A549 treated with Mapracorat at 1 μM for 4 hours (cell line): ENCODE measurements at places on chromosomes 3 and 15. TPM values are rescaled to one million over a fixed set of nuclear protein-coding genes. Genes with fewer than 3 reads are reported as not detected.

Gene CA12
- total RNA-seq, result 156 to 188 TPM (median 179 TPM) in 5 replicates

Gene GALNT15
- 0.03 to 0.27 TPM (median 0.13 TPM) in 4 of 5 replicates, not detected in the other for total RNA-seq

Gene ZBTB47
- total RNA-seq, result 5.0 to 7.1 TPM (median 6.4 TPM) in 5 replicates

Gene ITIH3
- 0.13 TPM in 1 of 5 replicates, not detected in the others for total RNA-seq

Gene DPPA2
- not detected in 5 replicates for total RNA-seq

Gene MKRN3
- total RNA-seq, result 1.4 to 2.6 TPM (median 2.0 TPM) in 5 replicates

Gene SEMA3B
- 5.3 to 9.6 TPM (median 8.3 TPM) in 5 replicates for total RNA-seq

Gene SEMA6D
- not detected in 5 replicates for total RNA-seq

Gene EHHADH
- total RNA-seq, result 2.2 to 4.2 TPM (median 3.4 TPM) in 5 replicates

Gene TAGLN3
- not detected in 5 replicates for total RNA-seq

Gene TMEM212
- not detected in 5 replicates for total RNA-seq

Gene SKOR1
- 0.04 to 0.07 TPM (median 0.05 TPM) in 3 of 5 replicates, not detected in the others for total RNA-seq

Gene PP2D1
- total RNA-seq, result not detected in 5 replicates

Gene TMC3
- total RNA-seq, result not detected in 5 replicates

Gene CRYBG3
- total RNA-seq, result 5.4 to 8.1 TPM (median 5.9 TPM) in 5 replicates

Gene SCG5
- total RNA-seq, result 1.9 to 2.4 TPM (median 2.3 TPM) in 5 replicates

Gene PYDC2
- not detected in 5 replicates for total RNA-seq

Gene KIF23
- total RNA-seq, result 70.6 to 99.0 TPM (median 79.8 TPM) in 5 replicates

Gene ACTC1
- total RNA-seq, result 0.17 to 0.50 TPM (median 0.20 TPM) in 5 replicates

Gene MST1R
- 6.1 to 8.3 TPM (median 7.6 TPM) in 5 replicates for total RNA-seq

Gene STT3B
- total RNA-seq, result 67.2 to 79.8 TPM (median 73.5 TPM) in 5 replicates

Gene RASGRP1
- 0.26 to 0.47 TPM (median 0.36 TPM) in 5 replicates for total RNA-seq

Gene ARL14
- total RNA-seq, result 0.22 to 0.58 TPM (median 0.40 TPM) in 5 replicates

Gene EOMES
- 0.63 to 0.71 TPM (median 0.68 TPM) in 5 replicates for total RNA-seq
